Amniotic epithelial cell (primary cell): ENCODE measurements at places on chromosomes 1 and 21.

- peak; percentile 10 for DNase-seq
These were observed 44.1 kb upstream of the SLC25A33 start for GRCh38 chr1:9494936-9495758.

DNA sequence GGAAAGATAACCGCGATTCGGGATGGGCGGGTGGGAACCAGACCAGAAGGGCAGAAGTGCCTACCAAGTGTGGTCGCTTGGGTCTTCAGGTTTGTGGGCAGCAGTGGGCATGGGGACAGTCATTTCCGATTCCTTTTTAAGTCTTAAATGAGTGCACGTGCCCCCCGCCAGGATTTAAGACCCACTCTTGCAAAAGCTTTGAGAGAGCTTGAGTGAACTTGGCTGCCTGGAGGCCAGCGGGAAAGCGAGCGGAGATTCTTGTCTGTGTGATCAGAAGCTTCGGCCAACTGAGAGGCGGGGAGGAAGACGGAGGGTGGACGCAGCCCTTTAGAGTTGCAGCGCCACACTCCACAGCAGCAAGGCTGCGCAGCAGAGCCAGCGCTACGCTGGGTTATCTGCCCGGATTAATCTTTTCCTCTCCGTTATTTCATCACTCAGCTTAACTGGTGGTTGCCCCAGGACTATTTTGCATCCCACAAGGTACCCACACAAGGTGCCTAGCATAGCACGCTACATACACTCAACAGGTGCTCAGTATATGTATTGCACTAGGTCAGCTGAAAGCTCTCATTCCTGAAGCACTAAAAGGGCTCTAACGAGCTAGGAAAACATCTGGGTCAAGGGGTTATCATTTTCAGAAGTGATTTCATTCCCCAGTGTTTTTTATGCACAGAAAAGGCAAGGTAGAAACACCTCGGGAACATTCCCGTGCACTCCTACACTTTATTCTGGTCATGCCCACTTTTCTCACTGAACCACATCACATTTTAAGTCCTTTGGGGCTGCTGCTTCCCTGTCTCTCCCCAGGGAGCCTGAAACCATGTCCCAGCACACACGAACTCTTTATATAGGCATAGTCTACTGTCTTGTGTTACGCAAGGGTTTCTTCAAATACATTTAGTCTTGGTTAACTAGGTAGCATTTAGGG lies 1.5 kb upstream of the BATF3 start:
- DNase-seq = peak; percentile 63

GRCh38 chr1:86788300-86789206 lies 84.2 kb downstream of the SH3GLB1 start:
- DNase-seq = peak; percentile 96

DNA sequence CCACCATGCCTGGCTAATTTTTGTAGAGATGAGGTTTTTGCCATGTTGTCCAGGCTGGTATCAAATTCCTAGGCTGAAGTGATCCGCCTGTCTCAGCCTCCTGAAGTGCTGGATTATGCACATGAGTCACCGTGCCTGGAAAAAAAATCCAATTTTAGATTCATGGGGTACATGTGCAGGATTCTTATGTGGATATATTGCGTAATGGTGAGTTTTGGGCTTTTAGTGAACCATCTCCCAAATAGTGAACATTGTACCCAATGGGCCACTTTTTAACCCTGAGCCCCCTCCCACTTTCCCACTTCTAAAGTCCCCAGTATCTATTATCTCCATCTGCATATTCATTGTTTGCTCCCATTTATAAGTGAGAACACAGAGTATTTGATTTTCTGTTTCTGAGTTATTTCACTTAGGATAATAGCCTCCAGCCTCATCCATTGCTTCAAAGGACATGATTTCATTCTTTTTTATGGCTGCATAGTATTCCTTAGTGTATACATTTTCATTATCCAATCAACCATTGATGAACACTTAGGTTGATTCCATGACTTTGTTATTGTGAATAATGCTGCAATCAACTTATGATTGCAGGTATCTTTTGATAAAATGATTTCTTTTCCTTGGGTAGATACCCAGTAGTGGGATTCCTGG lies 104.4 kb downstream of the MAP3K21 start:
- no peak for DNase-seq

GRCh38 chr1:77888081-77888780 lies at the start of gene NEXN:
NEXN (plus strand) TSS chr1:77888624; CDS start chr1:77916107, 27,483 bp downstream.
- peak; percentile 84 for DNase-seq

GRCh38 chr1:208851366-208851765 lies 607.2 kb upstream of the PLXNA2 start:
- DNase-seq = no peak

- DNase-seq = no peak
These were observed 8.7 kb upstream of the LIN28A start for GRCh38 chr1:26401891-26402290.

GRCh38 chr1:151720554-151720953 lies 768 bp upstream of the RIIAD1 start:
- peak; percentile 22 for DNase-seq

GRCh38 chr1:193131266-193131860 lies 9.5 kb downstream of the CDC73 start:
- DNase-seq = no peak

DNA sequence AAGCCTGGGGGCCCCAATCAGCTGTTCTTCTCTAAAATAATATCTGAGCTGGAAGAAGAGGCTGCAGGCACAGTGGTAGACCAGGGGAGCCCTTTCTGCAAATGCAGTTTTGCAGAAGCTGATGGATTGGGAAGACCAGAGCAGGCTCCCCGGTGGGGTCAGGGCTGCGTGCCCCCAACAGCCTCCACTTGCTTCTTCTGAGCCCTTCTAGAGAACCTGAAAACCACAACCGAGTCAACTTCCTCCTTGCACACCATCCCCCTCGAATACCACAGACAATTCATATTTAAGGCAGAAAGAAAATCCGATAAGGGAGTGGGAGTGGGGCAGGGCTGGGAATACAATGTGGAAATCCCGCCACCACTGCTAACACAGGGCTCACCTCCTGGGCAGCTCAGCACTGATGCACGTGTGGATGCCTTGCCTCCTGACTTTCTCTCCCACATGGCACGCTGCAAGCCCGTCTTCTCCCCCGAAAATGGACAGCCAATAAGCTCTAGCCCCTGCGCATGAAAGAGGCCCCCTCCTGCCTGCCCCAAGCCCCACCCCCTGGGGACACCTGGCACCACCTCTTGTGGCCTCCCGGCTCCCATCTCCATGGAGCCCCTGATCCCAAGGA lies 25.4 kb upstream of the ALDH4A1 start:
- peak; percentile 79 for DNase-seq

DNA sequence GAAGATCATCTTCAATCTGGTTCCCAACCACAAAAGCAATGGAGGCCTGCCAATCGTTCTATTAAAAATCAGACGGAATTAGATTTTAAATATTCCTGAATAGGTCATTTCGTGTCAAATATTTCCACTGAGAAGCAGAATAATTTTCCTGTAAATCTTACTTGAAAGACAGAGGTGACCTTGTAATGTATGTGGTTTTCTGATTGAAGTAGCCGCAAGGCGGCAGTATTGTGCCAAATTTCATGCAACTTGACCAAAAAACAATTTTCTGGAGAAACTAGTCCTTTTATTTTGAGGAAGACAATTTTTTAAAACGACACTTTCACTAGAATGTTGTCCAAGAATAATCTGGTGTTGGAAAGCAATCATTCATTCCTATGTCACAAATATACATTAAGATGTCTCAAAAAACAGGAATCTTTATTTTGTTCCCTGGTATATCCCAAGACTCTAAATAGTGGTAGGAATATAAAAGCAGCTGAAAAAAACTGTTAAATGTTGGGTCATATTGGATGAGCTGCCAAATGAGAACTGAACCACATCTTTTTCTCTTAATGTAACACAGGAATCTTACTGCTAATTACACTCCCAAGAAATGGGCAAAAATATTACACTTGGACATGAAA lies 33.6 kb downstream of the SPAG17 start:
- DNase-seq = peak; percentile 46
